ENCODE measurements at places on chromosomes 1 and 21.

GRCh38 chr1:94621802-94622201 is 80.2 kb upstream of the F3 start:
- DNase-seq = no peak

DNA sequence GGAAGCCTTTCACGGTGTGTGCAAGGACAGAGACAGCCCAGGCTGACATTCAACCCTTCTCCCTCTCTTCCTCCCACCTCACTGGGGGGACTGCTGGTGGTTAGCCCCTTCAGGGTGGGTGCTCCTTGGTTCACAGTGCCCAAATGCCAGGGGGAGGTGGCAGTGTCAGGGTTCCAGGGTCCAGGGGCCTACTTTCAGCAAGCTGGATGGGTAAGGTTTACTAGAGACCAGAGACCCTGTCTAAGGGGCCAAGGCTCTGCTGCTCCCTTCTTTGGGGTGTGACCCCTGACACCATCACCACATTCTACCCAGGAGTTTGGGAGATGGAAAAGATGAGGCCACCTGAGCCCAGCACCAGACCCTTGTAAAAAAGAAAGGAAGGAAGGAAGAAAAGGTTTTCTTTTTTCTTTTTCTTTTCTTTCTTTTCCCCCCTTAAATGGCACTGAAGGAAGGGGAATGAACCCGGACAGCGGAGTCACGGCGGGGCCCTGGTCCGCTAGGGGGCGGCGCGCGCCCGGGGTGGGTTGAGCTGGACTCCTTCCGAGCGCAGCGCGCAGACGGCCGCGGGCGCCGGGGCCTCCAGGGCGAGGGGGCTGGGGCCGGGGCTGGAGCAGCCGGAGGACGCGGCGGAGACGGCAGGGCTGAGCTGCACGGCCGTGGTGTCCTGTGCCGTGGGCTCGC is 18.8 kb downstream of the KNCN start:
- DNase-seq = peak; percentile 41

DNA sequence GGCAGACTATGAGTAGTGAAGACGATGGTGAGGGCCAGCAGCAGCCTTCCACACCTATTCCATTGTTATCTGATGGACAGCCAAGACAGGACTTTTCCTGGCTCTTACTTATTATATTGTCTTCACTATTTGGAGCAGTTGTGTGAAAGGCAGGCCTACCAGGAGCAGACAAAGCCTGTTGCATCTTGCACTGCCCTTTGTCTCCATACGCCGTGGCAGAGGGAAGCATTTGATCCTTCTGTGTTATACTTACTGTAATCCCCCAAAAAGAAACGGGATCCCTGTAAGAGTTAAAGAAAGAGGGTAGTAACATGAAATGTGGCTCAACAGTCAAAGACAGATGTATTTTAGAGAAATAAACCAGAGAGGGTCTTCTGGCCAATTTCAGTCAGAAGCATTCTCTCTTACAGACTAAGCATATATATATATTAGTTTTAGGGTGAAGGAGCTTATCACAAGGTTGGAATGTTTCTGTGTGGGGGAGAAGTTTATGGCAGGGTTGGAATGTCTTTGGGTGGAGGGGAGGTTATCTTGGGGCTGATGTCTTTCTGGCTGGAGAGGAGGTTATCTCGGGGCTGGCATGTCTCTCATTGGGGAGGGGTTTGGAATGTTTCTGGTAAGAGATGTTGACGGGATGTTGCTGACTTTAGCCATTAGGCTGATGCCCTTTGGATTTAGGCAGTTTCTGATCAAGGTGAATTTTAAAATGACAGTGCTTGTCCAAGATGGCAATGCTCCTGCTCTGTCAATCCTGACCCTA is 23.4 kb upstream of the HSD3B1 start:
- no peak for DNase-seq

DNA sequence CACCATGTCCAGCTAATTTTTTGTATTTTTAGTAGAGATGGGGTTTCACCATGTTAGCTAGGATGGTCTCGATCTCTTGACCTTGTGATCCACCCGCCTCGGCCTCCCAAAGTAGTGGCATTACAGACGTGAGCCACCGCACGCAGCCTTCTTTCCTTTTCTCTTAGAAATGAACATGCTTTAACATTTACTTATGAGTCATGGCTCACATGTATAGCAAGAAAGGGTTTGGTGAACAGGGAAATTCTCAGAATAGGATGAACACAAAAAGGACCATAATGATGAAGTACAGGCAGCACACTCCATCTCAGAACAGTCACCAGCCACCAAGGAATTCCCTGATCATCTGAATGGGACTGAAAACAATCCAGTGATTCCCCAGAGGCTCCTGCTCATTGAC is 9.4 kb upstream of the VAMP4 start:
- no peak for DNase-seq
